Activated T-helper 17 cell treated with anti-CD3 and anti-CD28 coated beads, Interleukin-2, amount 50 U/mL, for 72 hours (primary cell): ENCODE measurements at places on chromosomes 7 and 10.

GRCh38 chr7:1503390-1503789, 799 bp downstream of the INTS1 start:
- no peak for ATAC-seq

DNA sequence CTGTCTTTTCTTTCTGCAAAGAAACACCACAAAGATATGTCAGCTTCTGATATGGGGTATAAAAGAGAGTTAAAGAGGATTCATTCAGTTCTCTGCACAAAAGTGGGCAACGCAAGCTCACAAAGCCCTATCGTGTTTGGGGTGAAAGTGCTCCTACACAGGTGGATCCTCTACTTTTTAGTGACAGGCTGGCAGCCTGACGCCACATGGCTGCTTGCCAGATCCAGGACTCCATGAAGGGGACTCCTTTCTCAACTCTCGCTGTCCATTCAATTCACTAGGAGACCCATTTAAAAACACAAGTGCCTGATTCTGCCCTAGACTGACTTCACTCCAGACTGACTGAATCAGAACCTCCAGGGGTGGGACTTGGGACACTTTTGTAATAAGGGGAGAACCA, 8.0 kb downstream of the PARP12 start:
- no peak for ATAC-seq

DNA sequence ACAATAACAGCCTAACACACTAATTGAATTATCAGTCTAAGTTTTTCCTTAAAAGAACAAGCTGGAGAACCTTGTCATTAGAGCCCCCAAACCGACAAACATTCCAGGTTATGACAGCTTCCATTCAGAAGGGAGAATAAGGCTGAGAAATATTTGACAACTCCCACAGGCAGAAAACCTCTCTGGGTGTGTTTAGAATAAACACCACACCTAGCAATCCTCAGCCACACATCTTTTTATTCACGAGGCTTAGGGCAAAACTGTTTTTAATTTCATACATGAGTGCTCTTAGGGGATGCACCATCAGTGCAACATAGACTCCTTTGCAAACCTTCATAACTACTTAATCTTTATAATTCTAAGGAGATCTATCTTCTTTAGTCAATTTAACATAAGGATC, 24.2 kb downstream of the STN1 start:
- ATAC-seq: no peak

DNA sequence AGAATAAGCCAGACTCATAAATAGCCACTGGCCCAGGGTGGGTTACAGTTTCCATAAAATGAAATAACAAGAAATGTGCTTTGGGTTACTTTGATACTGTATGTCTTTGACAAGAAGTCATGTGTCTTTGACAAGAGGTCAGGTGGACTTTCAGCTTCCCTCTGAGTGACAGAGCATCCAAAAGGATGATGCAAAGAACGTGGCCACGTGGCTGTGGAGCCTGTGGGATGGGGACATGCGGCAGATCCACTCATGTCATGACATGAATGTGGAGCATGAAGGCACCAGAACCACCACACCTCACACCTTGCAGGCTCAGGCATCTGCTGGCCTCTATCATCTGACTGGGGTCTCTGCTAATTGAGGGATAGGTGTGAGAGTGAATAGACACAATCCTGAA, 37.1 kb upstream of the CUX1 start:
- no peak for ATAC-seq
